ENCODE measurements at places on chromosomes 5 and 9. TPM values are rescaled to one million over a fixed set of nuclear protein-coding genes. Genes with fewer than 3 reads are reported as not detected.

ACTBL2 gene
- total RNA-seq, result not detected

RBM27 gene
- 6.6 TPM for total RNA-seq

TIMD4 gene
- not detected for total RNA-seq

OR1J2 gene
- total RNA-seq, result not detected

RNF183 gene
- total RNA-seq, result not detected

CAMK2A gene
- total RNA-seq, result 0.09 TPM
